NK-92 treated with Interleukin-12 subunit alpha and Interleukin-12 subunit beta, amount 100 ng/mL, for 24 hours (cell line): ENCODE measurements at places on chromosomes 6 and 20.

- no peak for DNase-seq
Observed at GRCh38 chr20:17749626-17749977, 49.8 kb downstream of the BANF2 start.

DNA sequence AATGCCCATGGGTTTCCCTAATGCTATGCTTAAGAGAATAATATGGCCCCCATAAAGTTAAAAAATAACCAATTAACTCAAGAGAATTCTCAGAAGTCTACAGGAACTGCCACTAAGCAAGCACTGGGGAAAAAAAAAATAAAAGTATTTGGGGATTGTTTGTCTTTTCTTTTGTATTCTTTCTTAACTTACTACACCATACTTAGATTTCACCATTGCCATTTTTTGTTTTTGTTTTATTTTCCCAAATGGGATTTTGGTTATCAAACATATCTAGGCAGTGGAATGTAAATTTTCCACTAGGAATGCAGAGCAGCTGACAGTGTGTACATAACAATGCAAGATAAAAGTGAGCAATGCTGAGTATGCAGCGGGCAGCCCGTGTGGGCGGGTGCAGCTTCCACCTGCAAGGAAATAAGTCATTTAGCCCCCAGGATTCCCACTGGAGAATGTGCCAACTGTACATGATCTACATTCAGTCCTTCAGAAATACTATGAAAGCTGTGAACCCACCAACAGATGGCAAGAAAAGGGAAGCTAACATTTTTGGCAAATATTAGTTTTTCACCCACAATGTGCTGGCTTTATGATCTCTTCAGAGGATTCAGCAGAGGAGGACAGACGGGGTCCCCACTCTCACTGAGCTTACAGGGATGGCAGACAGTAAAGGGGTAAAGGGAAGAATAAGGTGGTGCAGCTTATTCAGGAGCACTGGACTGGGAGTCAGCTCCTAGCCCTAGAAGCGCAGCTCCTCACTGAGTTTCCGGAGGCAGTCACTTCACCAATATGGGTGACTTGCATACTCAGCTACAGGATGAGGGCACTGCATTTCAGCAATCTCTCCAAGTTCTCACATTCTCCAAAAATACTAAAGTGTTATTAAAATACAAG, 44.4 kb downstream of the DCDC2 start:
- no peak for DNase-seq

GRCh38 chr20:32635764-32636163, 38.0 kb downstream of the C20orf203 start:
- DNase-seq, result no peak

DNA sequence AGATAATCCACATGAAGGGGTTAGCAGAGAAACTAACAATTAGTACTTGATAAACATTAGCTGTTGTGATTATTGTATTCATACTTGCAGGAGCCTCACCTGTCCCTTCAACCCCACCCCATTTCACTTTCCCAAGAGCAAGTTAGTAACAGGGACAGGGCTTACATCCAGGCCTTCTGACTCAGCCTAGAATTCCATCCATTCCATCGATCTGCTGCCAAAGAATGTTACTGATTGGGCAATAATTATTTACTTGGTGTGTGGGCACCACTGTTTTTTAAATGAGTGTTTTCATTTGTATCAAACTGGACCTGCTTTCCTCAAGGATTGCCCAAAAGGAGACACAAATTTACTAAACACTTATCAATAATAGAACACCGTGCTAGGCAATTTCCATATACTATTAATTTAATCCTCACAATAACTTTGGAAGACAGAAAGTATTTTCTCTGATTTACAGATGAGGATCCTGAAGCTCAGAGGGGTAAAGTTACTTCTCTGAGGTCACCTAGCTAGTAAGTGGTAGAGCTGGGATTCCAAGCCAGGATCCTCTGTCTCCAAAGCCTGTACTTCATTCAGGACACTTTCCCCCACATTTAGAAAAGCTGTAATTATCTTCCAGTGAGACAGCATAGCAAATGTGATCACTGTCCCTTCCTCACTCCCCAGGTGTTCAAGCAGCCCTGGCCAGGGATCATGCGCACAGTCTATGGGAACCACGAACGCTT, 32.8 kb downstream of the GSS start:
- DNase-seq, result no peak

GRCh38 chr6:48186746-48187145, 75.7 kb upstream of the PTCHD4 start:
- DNase-seq, result no peak

GRCh38 chr6:143098054-143098671, 37.5 kb downstream of the AIG1 start:
- DNase-seq, result no peak
